Bronchial epithelial cell (primary cell): ENCODE measurements at places on chromosomes 6 and 20. TPM values are rescaled to one million over a fixed set of nuclear protein-coding genes. Genes with fewer than 3 reads are reported as not detected.

DEF6 gene
- 25.0 and 26.0 TPM in 2 replicates for total RNA-seq

IP6K3 gene
- total RNA-seq = under 0.01 and 0.13 TPM in 2 replicates

ULBP2 gene
- 2.4 and 12.2 TPM in 2 replicates for total RNA-seq

HLA-DQB2 gene
- total RNA-seq = not detected in 2 replicates

PSORS1C2 gene
- not detected in 2 replicates for total RNA-seq

TRIM31 gene
- 0.13 TPM in 1 of 2 replicates, not detected in the other for total RNA-seq

TRERF1 gene
- total RNA-seq = 1.4 and 1.8 TPM in 2 replicates

RPS6KA2 gene
- total RNA-seq = 42.6 and 44.4 TPM in 2 replicates

MLN gene
- total RNA-seq = not detected in 2 replicates

MOCS1 gene
- total RNA-seq = 1.3 and 4.1 TPM in 2 replicates

CD83 gene
- 0.53 and 1.0 TPM in 2 replicates for total RNA-seq

VGLL2 gene
- not detected in 2 replicates for total RNA-seq

CLIC5 gene
- not detected in 2 replicates for total RNA-seq

C20orf173 gene
- not detected in 2 replicates for total RNA-seq

GSTA1 gene
- total RNA-seq = 0.26 TPM in 1 of 2 replicates, not detected in the other

TRIM15 gene
- total RNA-seq = not detected in 2 replicates

CST2 gene
- not detected in 2 replicates for total RNA-seq

AHCY gene
- 207 and 278 TPM in 2 replicates for total RNA-seq

RAET1L gene
- total RNA-seq = 0.79 and 20.4 TPM in 2 replicates

PRDM13 gene
- total RNA-seq = not detected in 2 replicates

DPPA5 gene
- total RNA-seq = not detected in 2 replicates

PRELID3B gene
- total RNA-seq = 160 and 202 TPM in 2 replicates

MOG gene
- total RNA-seq = not detected in 2 replicates
